ENCODE measurements at places on chromosomes 7 and 10. TPM values are rescaled to one million over a fixed set of nuclear protein-coding genes. Genes with fewer than 3 reads are reported as not detected.

The CYP2E1 gene
- 0.62 TPM for total RNA-seq

The DNAH11 gene
- 1.0 TPM for total RNA-seq

The UBTD1 gene
- total RNA-seq, result 11.6 TPM

The MSS51 gene
- total RNA-seq, result 1.8 TPM

The KAT6B gene
- total RNA-seq, result 21.5 TPM

The BCL7B gene
- total RNA-seq, result 37.7 TPM

The LIPN gene
- total RNA-seq, result 0.24 TPM

The EPC1 gene
- 42.4 TPM for total RNA-seq

DNA sequence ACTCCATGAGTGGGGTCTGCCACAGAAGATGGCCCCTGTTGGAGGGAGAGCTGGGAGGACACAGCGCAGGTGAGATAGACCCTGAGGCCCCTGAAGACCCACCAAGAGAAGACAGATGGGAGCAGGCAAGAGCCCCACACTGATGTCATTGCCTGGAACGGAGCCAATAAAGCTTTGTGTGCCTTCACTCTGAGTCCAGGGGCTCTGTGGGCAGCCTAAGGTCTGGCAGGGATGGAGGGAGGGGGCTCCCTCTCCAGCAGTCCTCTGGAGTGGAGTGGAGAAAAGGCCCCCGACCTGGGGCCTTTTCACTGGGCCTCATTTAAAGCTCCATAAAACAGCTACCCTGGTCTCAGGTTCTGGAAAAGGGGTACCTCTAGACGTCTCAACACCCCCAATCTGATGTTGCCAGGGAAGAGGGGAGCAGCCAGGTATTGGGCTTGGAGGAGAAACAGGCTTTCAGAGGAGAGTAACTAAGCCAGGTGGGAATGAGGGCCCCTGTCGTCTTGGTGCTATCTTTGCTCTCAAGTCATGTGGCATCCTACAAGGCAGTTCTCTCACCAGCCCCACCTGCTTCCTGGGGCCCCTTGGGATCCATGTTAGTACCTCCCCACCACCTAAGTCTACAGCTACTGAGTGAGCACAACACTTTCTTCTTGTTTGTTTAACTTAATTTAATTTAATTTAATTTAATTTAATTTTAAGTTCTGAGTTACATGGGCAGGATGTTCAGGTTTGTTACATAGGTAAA is 1.4 kb downstream of the C10orf62 start:
- no peak for DNase-seq

DNA sequence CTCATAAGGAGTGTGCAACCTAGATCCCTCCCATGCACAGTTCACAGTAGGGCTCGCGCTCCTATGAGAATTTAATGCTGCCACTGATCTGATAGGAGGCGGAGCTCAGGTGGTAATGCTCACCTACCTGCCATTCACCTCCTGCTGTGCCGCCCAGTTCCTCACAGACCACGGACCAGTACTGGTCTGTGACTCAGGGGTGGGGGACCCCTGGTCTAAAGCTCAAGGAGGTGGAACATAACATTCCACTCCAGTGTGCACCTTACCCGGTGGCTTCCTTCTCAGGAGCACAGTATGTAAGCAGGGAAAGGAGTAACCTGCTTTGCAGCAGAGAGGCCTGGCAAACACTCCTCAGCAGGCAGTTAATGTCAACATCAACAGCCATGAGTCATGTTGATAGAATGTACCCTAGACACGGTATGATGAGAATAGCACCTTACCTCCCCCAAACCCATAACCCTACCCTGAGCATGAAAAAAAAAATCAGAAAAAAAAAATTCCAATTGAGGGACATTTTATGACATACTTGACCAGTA is 273.5 kb downstream of the FGFR2 start:
- no peak for DNase-seq

- no peak for DNase-seq
Observed at GRCh38 chr7:69134316-69134715, 464.0 kb upstream of the AUTS2 start.

DNA sequence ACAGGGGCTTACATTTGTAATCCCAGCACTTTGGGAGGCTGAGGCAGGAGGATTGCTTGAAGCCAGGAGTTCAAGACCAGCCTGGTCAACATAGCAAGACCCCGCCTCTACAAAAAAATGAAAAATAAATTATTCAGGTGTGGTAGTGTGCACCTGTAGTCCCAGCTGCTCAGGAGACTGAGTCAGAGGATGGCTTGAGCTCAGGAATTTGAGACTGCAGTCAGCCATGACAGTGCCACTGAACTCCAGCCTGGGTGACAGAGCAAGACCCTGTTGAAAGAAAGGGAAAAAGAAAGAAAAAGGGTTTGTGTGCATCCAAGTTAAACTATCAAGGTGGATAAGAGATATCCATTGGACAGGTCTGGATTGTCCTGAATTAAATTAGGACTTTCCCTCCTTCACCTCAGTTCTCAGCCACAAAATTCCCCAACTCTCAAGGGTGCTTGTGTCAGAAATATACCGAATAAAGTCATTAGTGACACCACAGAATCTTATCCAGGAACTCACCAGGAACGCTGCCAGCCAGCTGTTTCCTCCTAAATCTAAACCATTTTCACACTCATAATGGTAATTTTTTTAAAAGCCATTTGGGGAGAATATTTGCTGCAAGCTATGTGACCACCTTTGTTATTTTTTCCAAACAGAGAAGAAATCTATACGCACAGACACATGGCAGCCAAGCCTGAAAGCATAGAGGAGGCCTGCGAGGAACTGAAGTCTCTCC is 12.0 kb downstream of the AFAP1L2 start:
- no peak for DNase-seq

GRCh38 chr7:140881507-140882228 is 43.1 kb downstream of the BRAF start:
- no peak for DNase-seq

GRCh38 chr7:12674861-12675260 is 12.6 kb upstream of the ARL4A start:
- no peak for DNase-seq

GRCh38 chr10:84654671-84655070 is 326.3 kb downstream of the CCSER2 start:
- DNase-seq, result no peak

DNA sequence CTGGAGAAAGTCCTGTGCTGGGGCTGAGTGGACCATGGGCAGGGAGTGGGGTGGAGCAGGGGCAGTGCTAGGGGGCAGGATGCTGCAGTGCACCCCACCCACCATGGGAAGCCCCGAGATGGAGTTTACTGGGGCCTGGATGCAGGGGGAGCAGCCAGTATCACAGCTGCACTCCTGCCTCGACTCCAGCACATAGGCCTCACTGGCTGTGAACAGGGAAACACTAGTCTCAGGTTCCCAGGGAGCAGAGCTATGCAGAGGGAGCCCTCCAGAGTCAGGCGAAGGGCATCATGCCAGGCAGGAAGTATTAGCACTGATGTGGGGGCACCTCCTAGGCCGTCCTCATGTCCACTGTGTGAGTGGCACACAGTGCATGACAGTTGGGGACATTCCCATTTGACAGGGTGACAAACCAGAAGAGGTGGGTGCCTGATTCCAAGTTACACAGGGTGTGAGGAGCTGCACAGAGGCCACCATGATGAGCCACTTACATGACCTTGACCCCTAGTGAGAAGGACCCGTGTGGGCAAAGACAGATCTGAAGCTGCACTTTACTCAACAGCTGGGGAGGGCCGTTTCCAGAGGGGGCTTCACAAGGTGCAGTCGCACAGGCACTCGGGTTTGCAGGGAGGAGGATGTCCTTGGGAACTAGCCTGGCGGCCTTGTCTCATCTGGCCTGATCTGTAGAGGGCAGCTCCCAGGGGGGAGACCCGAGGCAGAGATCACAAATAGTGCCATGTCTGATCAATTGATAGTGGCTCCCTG is 69.9 kb upstream of the LRRC4 start:
- no peak for DNase-seq

- no peak for DNase-seq
Observed at GRCh38 chr7:2190531-2190930, 42.2 kb downstream of the MAD1L1 start.

DNA sequence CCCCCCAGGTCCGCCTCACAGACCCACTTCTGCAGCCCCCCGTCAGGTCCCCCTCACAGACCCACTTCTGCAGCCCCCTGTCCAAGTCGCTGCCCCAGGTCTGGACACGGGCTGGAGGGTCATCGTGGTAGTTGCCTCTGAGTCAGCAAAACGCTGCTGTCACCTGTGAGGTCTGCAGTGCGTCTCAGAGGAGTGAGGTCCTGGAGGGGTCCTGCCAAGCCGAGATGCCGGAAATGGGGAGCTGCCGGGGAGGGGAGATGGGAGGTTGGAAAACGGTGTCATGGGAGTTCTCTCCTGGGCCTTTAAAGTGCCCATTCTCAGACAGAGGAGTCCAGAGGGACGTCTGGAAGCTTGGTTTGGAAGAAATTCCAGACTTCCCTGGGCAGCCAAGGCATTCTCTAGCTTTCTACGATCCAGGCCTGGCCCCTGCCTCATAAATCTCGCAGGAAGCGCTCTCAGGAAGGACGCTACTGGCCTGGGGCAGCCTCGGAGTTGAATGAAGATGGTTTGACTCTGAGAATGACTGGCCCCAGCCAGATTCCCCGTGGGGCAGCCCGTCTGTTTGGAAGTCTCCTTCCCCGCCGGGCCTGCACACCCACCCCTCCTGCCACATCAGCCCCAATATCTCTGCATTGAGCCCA is 38.7 kb downstream of the CALML3 start:
- no peak for DNase-seq

GRCh38 chr7:112668561-112668960 is 121.6 kb downstream of the TMEM168 start:
- no peak for DNase-seq

- no peak for DNase-seq
Observed at GRCh38 chr10:119867317-119867716, 5.3 kb downstream of the MCMBP start.

All from type B pancreatic cell (in vitro differentiated cells).